Cortex of kidney (tissue), 1 donor: ENCODE measurements at places on chromosomes 6 and 20.

DNA sequence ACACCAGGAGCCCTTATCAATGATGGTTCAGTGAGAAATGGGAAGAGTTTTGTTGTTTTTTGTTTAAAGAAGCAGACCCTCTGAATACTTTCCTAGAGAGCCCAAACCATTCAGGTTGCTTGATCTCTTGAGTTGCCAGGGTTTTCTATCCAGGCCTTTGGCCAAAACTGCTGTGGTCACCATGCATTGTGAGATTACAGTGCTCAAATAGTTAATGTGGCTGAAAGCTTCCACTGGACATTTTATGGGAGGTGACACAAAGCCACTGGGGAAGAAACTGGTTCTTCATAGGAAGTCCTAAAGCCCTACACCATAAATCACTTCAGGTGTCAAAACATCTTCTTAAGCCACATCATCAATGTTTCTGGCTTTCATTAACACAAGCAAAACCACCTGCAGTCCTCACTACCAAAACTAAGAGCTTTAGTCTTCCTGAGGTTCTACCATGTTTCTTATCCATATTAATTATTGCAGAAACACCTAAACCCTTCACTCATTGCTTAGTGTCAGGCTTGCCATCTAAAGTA is 101.6 kb downstream of the IBTK start:
- DNase-seq: no peak

DNA sequence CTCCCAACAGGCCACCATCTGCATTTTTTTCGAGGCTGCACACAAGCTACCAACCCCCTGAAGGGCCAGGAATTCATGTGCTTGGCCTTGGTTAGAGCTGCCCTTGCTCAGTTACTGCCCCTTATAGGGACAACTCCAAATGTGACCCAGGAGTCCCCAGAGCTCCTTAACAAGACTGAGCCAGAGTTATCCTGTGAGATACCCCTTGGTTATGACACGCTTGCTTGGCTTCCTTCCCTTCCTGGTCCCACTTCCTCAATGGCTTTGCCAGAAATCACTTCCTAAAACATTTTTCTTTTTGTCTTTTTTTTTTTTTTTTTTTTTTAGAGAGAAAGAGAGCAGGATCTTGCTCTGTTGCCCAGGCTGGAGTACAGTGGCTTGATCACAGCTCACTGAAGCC is 8.9 kb downstream of the TREM1 start:
- DNase-seq: no peak

GRCh38 chr6:132651062-132651461 is 7.9 kb downstream of the TAAR1 start:
- DNase-seq: no peak

DNA sequence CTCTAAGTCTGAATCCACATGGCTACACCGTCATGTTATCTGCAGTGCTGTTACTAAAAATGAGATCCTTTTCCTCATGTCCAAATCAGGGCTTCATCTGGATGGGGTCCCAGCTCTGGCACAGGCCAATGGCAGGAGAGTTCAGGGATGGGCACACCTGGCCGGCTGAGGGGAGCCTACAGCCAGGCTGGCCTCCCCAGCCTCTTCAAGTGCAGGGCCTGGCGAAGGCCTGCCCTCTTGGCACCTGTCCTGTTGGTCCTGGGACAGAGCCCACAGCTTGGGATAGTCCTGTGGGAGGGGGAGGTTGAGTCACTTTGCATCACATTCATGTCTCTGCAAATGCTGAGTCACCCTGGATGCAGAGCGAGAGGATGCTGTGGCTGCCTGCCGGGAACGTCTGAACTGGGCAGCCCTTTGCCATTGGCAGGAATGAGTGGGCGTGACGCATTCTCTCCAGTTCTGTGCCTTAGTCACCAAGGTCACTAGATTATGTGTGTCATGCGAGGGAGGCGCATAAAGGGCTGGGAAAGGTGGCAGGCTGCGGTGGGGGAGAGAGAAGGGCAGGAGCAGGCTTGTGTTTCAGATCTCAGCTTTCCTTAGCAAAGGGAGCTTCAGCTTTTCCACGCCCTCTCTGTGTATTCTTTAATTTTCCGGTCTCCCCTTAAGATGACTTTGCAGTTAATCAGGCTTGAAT is 223.2 kb upstream of the ECI2 start:
- no peak for DNase-seq

GRCh38 chr6:91083211-91083610 is 496.3 kb upstream of the MAP3K7 start:
- no peak for DNase-seq

DNA sequence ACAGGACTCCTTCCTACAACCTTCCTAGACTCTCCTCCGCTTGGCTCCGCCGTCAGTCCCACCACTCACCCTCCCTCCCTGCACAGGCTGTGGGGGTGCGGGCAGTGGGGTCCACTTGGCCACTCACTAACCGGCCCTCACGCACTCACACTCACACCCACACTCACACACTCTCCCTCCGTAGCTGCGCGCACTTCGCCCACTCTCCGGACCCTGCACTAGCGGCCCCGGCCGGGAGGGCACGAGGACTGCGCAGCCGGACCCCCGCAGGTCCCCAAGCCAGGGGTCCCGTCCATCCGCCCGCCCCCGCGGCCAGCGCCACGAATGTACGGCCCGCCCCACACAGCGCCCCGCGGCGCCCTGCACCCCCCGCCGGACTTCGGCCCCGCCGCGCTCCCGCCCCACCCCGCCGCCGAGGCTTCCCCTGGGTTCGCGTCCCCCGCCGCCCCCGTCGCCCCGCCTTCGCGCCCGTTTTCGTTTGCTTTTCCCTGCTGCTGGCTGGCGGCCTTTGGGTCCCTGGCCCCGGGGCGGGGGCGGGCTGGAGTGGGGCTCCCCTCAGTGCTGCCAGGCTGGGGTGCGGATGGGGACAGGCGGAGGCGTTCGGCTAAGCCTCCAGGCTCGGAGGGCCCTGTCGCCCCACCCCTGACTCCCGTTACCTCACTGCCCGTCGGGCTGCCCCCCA is 23.0 kb upstream of the SLC22A7 start:
- DNase-seq: no peak

DNA sequence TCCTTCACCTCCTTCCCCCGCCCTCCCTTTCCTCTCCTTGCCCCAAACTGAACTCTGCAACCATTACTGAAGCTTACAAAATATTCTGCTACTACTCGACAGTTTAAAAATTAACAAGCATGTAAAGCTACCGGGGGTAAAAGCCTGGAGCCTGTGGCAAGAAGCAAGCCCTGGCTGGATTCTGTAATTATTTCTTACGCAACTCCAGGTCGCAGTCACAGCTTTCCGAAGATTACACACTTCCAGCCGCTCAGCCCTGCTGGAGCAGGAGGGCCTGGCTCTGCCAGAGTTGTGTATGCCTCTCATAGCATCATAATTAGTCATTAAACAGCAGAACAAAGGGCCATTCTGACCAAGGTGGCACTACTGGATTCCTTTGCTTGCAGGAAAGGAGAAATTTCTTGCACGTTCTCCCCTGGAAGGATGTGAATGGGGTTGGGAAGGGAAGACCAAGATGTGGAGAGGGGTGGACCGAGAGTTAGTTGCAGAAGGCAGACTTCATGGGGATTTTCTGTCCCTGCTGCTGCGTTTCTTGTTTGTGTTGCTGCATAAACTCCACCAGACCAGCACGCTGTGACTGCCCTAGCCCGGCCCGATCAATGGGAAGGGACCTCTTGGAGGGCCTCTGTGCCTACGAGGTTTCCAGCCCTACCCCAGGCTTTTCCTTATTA is 23.6 kb downstream of the FOXQ1 start:
- DNase-seq: no peak

DNA sequence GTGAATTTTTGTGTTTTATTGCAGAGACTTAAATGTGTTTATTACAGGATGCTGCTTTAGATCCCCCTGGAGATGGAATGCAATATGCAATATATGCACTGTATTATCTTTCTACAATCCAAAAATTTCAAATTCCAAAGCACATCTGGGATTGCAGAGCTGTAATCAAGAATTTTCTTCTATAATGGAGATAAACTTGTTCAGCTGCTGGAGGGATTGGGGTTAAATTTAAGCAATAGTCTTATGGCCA is 66.4 kb downstream of the MKKS start:
- DNase-seq: no peak

GRCh38 chr6:151242420-151242861 is 2.7 kb downstream of the AKAP12 start:
- DNase-seq: no peak

DNA sequence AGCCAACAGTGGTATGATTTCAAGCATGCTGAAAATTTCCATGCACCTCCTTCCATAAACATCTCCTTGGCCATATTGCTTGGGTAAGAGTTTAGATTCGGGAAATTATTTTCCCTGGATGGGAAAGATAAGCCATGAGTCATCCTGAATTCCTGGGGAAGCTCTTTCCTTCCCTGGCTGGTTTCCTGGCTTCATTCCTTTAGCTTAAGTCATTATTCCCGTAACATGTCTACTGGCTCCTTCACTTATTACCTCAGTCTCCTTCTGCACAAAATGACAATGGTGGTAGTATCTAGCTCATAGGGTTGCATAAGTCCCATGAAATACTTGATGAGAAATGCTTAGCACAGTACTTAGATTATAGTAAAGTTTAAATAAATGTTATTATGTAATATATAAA is 27.6 kb downstream of the TINAG start:
- no peak for DNase-seq

- DNase-seq: no peak
These were observed 223.7 kb downstream of the GMDS start for GRCh38 chr6:2021713-2022125.

GRCh38 chr20:40630713-40631112 is 58.3 kb downstream of the MAFB start:
- no peak for DNase-seq

DNA sequence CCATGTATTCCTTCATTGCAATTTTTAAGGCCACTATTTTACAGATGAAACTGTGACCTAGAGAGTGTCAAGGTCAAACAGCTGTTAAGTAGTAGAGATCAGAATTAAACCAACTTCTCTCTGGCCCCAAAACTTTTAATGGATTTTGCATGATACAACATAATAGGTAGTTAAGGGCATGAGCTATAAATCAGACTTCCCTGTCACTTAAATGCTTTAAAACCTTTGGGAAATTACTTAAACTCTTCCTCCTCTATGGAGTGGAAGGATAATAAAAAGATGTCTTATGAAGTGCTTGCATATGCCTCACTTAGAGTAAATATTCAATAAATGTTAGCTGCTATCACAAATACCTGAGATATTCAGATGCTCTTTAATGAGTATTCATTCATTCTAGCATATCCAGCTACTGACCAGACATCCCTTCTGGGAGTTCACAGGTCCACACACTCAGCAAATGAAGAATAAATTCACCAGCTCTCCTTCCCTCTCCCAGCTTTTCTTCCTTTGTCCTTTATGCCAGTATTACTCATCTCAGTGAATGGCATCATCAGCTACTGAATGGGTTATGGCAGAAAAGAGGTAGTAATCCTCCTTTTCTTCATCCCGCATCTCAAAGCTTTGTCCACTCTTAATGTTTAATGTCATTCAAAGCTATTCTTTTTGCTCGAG is 36.2 kb downstream of the EYA4 start:
- DNase-seq: no peak

GRCh38 chr6:89707766-89708165 is 69.2 kb upstream of the LYRM2 start:
- no peak for DNase-seq

GRCh38 chr6:5718231-5718947 is 288.3 kb downstream of the NRN1 start:
- no peak for DNase-seq

DNA sequence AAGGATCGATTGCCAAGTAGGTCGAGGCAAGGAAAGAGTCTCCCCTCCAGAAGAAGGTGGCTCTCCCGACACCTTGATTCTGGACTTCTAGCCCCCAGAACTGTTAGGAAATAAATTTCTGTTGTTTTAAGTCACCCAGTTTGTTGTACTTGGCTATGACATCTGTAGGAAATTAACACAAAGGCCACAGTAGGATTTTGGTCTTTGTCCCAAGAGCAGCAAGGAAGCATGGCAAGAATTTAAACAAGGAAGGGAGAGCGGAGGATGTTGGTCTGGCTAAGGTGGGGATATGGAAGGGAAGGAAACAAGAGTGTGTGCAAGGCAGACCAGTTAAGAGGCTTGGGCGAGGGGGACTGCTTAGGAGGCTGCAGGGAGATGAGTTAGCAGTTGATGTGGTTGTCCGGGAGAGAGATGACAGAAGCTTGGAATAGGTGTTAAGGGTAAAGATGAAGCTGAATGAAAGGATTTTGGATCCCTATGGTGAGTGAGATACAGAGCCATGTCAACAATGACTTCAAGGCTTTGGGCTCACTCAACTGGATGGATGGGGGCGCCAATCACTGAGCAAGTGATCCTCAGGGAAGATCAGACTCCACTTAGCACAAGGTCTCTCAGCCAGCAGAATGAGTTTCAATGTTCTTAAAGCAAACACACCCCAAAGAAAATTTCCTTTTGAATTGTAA is 140.5 kb upstream of the ZNF217 start:
- no peak for DNase-seq

- DNase-seq: no peak
These were observed 167.3 kb downstream of the MYLK4 start for GRCh38 chr6:2583459-2583858.

- DNase-seq: no peak
These were observed 26.0 kb downstream of the PTGIS start for GRCh38 chr20:49541733-49542513.

DNA sequence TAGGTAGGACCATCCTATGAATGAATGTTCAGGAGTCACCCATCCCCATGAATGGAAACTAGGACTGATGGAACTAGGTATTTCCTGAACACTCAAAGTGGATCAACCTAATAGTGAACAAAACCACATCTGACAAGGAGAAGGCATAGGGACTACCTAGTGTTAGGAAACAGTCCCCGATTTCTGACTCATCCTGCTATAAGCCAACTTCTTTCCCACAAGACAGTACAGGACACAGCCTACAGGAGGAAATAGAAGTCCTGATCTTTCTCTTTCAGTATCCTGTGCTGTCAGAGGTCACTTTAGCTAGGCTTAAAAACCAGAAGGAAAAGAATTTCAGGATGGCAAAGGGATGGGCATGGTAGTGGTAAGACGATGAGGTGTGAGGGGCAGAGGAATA is 19.5 kb upstream of the GMDS start:
- no peak for DNase-seq

DNA sequence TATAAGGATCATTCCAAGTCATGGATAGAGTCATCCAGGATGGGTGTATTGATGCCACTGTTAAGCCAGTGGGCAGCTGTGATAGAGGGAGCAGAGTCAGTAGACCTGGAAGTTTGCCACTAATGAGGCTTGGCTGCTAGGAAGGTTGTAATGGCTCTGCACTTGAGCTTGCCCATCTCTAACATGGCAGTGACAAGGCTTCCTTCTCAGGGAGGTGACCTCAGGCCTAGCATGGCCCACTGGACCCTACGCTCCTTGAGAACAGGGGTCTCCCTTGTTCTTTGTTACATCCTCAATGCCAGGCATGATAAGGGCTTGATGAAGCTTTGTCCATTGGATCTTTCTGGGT is 155.1 kb downstream of the CD83 start:
- DNase-seq: no peak

DNA sequence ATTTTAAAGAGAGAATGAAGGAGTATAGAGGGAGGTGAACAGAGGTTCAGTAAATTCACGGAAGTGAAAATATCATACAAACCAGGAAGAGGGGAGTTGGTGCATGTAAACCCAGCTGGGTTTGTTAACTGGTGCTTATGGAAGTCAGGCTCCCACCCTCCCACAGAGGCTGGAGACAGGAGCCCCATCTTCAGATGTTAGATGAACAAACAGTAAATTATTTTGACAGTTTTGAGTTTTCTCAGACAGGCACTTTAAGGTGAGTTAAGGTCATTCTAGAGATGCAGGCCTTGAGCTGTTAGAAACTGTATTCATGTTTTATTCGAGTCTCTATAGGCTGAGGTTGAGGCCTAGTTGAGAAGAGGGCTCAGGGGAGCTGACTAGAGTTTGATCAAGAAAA is 41.8 kb upstream of the FUCA2 start:
- no peak for DNase-seq

- DNase-seq: no peak
These were observed 492.5 kb downstream of the CDKAL1 start for GRCh38 chr6:21026576-21027273.
